Activated CD4-positive, alpha-beta T cell treated with anti-CD3 and anti-CD28 coated beads, Interleukin-2, amount 10 ng/mL, durations not matched to agents 24 days and 14 days (primary cell): ENCODE measurements at places on chromosomes 2 and 18. TPM values are rescaled to one million over a fixed set of nuclear protein-coding genes. Genes with fewer than 3 reads are reported as not detected.
A peak's percentile ranks its signal among the peaks of the same experiment; 100 is the strongest.

DNA sequence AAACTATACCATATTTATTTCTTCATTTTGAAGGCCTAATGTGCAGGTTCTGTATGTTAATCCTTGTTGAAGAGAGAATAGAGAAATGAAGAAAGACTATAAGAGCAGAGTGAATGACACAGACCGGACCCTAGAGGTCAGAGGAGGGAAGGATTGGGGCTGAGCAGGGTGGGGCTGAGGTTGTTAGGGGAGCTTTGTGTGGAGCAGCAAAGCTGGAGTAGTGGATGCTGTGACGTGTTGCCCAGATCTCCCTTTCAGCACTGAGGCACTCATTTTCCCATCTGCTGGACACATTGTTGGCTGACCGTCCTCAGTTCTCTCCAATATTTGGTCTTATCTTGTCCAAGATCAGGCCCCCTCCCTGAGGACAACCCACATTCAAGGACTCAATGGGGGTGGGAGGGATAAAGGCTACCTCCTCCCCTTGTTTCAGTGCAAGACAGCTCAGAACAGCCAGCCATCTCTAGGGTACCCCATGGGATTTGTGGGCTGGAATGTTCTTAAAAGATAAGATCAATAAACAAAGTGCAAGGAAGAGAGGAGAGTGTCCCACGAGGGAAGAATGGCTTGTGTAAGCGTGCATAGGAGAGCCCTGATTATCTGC lies 143.6 kb downstream of the TDRD15 start:
- no peak overlapping the region for H3K4me3 ChIP-seq
- no peaks in the 10 kb centered on the region for H3K36me3 ChIP-seq
- H3K4me1 ChIP-seq: no peaks in the 10 kb centered on the region
- DNase-seq: no peak

- H3K4me3 ChIP-seq: no peak overlapping the region
- H3K36me3 ChIP-seq: no peaks in the 10 kb centered on the region
- H3K27ac ChIP-seq: no peak overlapping the region
- no peaks in the 10 kb centered on the region for H3K27me3 ChIP-seq
- no peak for DNase-seq
Observed at GRCh38 chr2:35220461-35220860, 1135.1 kb upstream of the CRIM1 start.

DNA sequence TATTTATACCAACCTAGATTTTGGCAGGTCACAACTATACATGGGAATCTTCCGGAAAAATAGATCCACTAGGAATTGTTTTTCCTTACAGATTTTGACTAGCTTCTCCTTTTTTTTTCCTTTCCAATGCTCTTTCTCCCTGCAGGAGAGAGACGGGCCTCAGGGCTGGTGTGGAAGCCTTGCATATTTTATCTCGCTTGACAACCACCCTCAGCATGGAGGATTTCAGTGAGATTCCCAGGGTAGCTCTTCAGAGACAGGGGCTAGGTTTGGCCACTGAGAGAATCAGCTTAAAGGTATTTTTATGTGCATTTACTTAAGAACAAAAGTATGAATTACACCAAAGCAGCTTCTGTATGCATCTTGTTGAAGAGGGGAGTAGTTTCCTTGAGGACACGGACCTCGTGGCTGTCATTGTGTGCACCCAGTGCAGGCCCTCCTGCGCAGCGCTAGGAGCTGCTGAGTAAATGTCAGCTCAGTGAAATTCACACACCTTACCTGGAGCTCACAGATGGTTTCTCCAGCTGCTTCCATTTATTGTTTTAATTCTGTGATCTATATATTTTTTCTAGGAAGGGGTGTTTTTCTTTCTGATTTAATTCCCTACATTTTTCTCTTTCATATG lies 54.4 kb downstream of the TRAPPC12 start:
- peaks cover 10% of the 10 kb centered on the region for H3K36me3 ChIP-seq
- no peak overlapping the region for H3K27ac ChIP-seq
- H3K4me3 ChIP-seq: no peak overlapping the region
- H3K27me3 ChIP-seq: no peaks in the 10 kb centered on the region

DNA sequence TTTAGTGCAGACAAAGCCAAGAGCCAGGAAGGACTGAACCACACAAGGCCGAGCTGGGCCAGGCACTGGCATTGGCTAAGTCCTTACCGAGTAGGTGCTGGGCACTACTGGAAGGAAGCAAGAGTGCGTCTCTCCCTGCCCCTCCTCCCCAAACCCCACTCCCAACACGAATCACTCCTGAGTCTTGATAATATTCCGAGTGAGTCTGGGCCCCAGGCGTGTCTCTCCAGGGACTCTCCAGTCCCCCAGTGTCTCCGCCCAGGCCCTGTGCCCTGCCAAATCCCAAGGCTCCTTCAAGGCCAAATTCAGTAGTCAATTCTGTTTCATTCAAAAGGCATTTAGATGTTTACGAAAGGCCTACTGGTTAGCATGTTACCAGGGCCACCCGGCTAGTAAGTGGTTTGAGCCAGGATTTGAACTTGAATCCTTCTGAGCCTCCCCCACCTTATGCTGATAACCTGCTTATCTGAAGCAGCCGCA lies 82.8 kb downstream of the GLI2 start:
- H3K4me3 ChIP-seq: no peak overlapping the region
- no peaks in the 10 kb centered on the region for H3K36me3 ChIP-seq
- no peak overlapping the region for H3K27ac ChIP-seq
- no peak for DNase-seq

DNA sequence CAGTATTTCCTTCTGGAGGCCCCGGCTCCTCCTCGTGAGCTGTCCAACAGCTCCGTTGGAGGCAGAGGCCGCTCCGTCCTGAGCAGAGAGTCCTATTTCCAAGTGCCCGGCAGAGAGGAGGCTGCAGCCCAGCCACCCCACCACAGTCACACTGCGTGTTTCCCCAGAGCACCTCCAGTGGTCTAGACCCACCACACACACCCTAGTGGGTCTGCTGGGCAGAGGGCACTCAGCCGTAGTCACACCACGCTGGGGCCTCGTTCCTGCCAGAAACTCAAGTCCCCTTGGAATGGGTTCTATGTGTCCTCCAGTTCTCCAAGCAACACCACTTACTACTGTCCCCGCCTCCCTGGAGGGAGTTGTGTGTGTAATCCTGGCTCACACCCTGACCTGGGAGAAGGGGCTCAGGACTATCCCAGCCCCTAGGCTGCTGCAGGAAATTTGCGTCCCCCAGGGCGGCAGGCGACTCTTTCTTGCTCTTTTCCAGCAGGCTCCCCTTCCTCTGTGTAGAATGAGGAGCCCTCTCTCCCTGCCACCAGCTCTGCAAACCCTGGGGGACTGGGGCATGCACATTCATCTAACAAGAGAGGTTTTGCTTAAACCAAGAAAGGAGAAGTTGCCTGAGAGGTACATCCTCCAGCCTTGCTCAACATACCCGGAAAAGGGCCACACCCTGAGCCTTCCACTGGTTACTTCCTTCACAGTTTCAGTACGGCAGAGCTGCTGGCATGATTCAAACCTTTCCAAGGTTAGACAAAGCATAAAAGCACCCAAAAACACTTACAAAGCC lies 114.1 kb downstream of the NDUFA10 start:
- H3K27ac ChIP-seq: peak overlapping the region; percentile 76
- DNase-seq: peak; percentile 78
- H3K4me1 ChIP-seq: peaks cover 13% of the 10 kb centered on the region

GRCh38 chr18:73719611-73720010 lies 428.0 kb downstream of the FBXO15 start:
- H3K27me3 ChIP-seq: no peaks in the 10 kb centered on the region
- no peaks in the 10 kb centered on the region for H3K4me1 ChIP-seq
- no peak for DNase-seq
- no peak overlapping the region for H3K27ac ChIP-seq

DNA sequence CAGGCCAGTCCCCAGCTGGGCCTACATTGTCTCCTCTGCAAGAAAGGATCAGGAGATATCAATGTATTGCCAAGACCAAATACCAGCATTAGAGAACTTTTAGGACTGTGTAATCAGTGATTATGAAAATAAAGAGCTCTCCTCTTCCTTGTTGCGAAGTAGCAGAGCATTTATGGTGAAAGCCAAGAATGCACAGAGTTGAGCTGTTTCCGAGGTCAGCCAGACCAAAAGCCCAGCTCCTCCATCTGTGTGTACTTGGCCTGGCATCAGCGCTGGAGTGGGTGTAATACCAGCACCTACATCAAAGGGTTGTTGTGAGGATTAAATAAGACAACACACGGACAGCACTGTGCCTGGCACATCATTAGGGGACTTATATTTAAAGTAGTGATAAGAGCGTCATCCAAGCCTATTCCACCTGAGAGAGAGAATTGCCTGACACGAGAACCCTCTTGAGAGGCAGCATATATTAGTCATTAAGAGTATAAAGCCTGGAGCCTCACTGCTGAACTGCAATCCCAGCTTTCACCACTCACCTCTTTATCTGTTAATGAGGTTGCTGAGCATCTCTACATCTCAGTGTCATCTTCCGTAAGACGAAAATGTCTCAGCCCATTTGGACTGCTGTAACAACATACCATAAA lies 7.4 kb upstream of the SLC16A14 start:
- H3K4me3 ChIP-seq: no peak overlapping the region
- no peaks in the 10 kb centered on the region for H3K36me3 ChIP-seq
- no peak for DNase-seq
- no peak overlapping the region for H3K27ac ChIP-seq
- H3K27me3 ChIP-seq: peaks cover 19% of the 10 kb centered on the region
- no peaks in the 10 kb centered on the region for H3K4me1 ChIP-seq

DNA sequence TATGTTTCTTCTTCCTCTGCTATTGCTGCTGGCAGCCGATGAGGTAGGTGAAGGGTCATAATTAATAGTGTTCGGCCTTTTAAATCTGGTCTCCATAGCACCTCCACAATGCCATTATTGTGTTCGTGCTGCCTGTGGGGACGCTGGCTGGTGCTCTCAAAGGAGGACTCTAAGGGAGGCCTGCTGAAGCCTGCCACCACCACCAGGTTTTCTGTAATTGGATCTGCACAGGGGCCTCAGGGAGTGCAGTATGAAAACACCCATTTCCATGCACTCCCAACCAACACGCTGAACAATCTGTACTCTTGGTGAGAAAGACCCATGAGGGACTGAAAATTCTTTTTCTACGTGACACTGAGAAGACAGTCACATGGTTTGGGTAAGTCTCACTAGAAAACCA lies 17.6 kb upstream of the CLIP4 start:
- peaks cover 3% of the 10 kb centered on the region for H3K4me1 ChIP-seq
- no peak overlapping the region for H3K4me3 ChIP-seq
- H3K36me3 ChIP-seq: no peaks in the 10 kb centered on the region
- DNase-seq: no peak

OTOS gene
- total RNA-seq: not detected in 2 replicates

CFLAR gene
- 402 and 415 TPM in 2 replicates for total RNA-seq

ITGA4 gene
- 106 and 109 TPM in 2 replicates for total RNA-seq

CD207 gene
- total RNA-seq: not detected in 2 replicates

PIEZO2 gene
- total RNA-seq: not detected in 2 replicates
